ENCODE measurements at places on chromosomes 2 and 18.

DNA sequence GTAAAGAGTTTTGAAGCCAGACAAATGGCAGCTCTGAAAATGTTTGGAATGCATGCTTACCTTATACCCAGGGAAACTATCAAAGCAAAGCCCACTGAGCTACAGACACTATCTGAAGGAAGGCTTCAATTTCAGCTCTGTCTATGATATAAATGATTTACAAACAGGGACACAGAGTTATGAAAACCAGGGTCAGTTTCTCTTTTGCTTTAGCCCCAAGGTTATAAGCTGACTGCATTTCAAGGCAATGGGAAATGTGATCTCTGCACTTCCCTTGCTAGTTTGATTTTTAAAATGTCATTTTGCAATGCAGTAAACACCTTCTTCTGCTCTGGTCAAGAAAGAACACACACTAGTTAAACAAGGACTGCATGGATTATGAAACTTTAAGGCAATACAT, 65.2 kb upstream of the CCDC195 start:
- no peak for DNase-seq

- DNase-seq, result no peak
Observed at GRCh38 chr2:54899576-54900200, 150.6 kb downstream of the RTN4 start.

GRCh38 chr18:76545433-76546087, 50.5 kb upstream of the ZNF516 start:
- DNase-seq, result no peak

DNA sequence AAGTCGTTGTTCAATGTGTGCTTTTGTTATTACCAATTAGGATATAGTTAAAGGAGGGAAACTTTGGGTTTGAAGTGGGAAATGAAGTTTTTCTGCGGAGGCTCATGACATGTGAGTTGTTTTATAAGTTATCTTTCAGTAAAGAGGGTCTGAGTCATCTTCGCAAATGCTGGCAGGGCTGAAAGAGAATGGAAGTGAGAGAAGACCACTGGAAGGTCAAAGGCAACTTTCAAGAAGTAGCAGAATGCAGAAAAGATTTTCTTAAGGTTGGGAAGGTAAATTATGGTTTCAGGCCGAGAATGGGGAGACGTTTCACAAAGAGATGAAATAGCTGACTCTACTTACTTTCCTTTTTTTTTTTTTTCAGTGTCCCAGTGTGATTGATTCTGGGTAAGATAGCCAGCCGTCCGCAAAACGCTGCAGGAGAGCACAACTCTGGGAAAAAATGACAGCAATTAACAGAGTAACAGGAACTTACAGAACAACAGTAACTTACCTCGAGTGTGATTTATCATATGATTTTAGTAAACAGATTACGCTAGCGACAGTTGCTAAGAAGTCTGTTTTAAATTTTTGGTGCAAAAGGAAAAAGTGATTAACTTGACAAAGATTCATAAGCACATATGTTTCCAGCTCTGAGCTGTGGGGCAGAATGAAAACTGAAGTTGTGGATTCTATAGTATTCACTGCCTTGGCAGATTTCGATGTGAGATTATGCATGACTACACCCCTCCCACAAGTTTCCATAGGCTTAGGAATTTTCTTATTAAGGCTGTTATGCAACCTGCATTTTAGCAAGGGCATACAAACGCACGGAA, 46.8 kb upstream of the ACTR3 start:
- no peak for DNase-seq

Measured in stimulated activated CD4-positive, alpha-beta T cell treated with anti-CD3 and anti-CD28 coated beads, TNF-alpha, amount 100 ng/mL, for 4 hours (primary cell).